Stimulated activated CD4-positive, alpha-beta T cell treated with anti-CD3 and anti-CD28 coated beads, Interleukin-12 subunit alpha, Interleukin-12 subunit beta, amount 100 ng/mL, for 4 hours (primary cell): ENCODE measurements at places on chromosomes 11 and 22.

GRCh38 chr11:44946263-44946662 is 4.4 kb downstream of the TP53I11 start:
- no peak for DNase-seq

DNA sequence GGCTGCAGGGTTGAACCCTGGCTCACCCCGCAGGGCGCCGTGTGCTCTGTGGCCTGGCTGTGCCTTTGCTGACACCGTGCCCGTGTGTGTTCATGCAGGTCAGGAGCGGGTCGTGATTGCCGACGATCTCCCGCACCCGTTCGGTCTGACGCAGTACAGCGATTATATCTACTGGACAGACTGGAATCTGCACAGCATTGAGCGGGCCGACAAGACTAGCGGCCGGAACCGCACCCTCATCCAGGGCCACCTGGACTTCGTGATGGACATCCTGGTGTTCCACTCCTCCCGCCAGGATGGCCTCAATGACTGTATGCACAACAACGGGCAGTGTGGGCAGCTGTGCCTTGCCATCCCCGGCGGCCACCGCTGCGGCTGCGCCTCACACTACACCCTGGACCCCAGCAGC is 47.0 kb upstream of the PPP6R3 start:
- no peak for DNase-seq

- no peak for DNase-seq
Observed at GRCh38 chr22:39103431-39103830, 6.4 kb downstream of the APOBEC3H start.

DNA sequence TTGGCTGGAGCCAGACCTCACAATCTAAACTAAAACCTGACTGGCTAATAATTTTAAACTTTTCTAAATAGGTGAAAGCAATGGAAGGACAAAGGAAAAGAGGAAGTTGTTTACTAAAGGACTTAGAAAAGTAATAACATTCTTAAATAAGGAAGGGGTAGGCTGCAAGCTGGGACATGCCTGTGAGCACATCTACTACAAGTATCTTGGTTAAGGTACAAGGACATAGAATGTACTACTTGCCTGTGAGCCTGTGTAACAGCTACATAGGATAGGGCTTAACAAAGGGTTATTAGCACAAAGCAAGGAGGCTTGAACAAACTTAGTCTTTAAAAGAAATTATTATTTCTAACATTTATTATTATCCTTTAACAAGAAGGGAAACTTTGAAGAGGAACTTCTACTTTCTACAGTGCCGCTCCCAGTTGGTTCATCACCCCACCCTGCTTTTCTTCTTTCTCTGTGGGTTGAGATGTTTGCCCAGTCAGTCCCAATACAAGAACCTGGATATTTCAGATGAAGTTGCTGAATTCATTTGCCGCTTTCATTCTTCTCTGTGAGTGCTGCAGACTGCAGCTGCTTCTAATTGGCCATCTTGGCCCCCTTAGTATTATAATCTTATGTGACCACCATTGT is 87.5 kb downstream of the PRMT3 start:
- no peak for DNase-seq

DNA sequence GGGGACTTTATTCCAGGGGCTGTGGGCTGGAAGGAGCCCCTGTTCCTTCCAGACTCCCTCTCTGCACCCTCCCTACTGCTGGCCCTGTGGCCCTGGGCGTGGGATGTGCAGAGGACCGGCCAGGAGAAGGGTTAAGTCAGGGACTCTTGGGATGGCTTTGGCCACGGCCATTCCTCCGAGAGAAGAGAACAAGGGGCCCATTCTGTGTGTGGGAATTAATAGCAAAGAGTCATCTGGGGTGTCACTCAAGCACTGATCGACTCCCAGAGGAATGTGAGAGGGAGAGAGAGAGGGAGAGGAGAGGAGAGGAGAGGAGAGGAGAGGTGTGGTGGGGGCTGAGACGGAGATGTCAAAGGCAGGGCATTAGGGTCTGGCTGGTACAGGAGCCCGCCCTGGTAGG is 14.2 kb upstream of the SOX10 start:
- DNase-seq = no peak
